ENCODE measurements at places on chromosomes 16 and 17.

GRCh38 chr17:66337866-66338485 lies 35.6 kb downstream of the PRKCA start:
- DNase-seq: no peak

DNA sequence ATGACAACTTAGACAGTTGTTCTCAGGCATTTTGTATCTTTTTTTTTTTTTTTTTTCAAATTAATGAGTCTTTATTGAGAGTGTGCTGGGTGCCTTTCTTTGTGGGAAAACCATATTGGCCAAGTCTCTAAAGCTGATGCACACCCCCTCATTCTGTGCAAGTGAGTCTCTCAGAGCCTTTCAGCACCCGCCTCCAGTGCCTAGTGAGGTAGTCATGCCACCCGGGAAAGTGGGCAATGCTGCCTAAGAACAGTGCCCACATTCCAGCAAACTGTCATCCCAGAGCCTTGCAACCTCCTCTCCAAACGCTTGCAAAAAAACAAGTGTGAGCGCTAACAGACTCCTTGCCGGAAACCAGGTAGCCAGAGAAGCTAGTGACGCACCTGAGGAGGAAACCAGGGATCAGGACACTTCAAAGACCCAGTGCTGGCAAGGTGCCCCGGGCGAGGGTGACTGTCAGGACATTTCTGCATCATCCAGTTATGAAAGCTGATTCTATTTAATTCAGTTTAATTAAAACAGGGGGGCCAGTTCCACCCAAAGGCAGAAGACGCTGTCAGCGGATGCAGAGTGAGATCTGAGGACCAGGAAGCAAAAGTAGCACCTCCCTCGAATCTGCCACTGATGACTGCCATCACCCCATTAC lies 34.9 kb downstream of the SMARCE1 start:
- DNase-seq: no peak

DNA sequence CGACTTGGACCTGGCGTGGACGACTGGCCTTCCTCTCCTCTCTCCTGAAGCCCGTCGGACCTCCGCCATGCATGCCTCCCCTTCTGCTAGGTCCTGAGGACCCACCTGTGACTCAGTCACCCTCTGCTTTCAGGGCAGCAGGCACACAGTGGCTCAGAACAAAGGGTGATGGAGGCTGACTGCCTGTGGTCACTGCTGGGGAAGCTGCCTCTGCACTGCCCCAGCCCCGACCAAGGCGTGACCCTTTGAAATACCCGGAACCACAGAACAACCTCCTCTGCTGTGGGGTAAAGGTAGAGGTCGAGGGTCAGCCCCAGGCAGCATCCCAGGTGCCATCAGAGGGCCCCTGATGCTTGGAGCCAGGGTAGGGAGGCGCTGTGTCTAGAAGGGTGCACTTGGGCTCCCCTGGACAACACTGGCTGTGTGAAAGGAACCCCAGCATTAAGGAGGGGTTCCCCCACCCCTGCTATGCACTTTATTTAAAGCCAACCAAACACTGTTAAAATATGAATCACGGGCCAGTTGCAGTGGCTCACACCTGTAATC lies 12.5 kb upstream of the SLC4A1 start:
- DNase-seq: no peak

DNA sequence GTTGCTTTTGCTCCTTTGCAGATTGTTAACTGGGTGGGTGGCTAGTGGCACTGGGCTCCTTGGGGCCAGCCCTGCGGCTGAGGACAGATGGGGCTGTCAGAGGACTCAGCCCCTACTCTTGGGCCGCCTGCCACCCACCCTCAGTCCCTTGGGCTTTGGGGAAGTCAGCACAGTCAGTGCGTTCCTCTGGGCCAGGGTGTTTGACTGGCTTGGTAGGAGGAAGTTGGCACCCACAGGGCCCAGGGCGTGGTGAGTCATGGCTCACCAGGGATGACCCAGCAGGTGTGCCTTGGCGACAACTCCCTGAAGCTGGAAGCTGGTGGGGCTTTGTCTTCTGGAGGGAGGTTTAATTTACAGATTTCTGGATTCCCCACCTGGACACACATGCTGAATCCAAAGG lies 32.4 kb downstream of the HAPSTR1 start:
- no peak for DNase-seq

- DNase-seq: peak; percentile 16
Measured at GRCh38 chr16:77993111-77993985, 29.0 kb upstream of the CLEC3A start.

- DNase-seq: no peak
Measured at GRCh38 chr17:32689348-32689747, 187.6 kb downstream of the MYO1D start.

DNA sequence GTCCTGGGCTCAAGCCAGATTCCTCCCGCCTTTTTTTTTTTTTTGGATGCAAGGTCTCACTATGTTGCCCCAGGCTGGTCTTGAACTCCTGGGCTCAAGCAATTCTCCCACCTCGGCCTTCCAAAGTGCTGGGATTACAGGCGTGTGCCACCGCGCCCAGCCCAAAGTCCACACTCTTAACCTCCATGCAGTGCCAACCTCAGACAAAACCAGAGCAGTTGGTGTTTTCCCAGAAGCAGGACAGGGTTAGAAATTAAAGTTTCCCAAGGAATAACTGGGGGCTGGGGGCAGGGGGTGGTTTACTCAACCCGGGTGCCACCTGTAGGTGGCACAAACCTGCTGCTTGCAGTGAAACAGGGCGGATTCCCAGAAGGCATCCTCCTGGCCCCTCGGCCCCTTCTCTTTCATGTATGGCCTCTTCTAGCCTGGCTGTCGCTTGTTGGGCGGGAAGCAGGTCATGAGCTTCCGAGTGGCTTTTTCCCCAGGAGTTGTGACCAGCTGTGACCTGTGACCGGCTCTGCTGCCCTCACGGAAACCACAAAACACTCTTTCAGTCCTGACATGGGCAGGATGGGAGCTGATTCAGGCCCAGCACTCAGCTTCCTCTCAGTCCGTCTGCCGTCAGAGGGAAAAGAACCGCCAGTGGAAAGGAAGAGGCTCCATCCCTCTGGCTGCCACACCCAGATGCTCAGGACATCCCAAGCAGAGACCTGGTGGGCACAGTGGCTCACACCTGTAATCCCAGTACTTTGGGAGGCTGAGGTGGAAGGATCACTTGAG lies 25.6 kb upstream of the USP7 start:
- DNase-seq: no peak

DNA sequence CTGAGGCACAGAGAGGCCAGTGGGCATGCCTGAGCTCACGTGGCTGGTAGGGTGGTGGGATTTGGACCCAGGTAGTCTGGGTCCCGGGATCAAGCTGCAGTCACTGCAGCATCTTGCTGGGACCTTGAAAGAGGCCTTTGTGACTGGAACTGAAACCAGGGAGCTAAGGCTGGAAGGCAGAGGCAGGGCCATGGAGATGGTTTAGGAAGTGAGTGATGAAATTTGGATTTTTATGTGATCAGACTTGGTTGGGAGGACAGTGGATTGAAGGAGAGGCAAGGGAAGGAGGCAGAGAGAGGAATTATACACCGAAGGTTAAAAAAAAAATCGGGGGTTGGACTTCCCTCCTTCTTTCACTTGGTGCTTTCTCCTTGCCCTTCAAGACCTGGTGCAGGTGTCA lies 255.4 kb upstream of the CACNG5 start:
- DNase-seq: no peak

DNA sequence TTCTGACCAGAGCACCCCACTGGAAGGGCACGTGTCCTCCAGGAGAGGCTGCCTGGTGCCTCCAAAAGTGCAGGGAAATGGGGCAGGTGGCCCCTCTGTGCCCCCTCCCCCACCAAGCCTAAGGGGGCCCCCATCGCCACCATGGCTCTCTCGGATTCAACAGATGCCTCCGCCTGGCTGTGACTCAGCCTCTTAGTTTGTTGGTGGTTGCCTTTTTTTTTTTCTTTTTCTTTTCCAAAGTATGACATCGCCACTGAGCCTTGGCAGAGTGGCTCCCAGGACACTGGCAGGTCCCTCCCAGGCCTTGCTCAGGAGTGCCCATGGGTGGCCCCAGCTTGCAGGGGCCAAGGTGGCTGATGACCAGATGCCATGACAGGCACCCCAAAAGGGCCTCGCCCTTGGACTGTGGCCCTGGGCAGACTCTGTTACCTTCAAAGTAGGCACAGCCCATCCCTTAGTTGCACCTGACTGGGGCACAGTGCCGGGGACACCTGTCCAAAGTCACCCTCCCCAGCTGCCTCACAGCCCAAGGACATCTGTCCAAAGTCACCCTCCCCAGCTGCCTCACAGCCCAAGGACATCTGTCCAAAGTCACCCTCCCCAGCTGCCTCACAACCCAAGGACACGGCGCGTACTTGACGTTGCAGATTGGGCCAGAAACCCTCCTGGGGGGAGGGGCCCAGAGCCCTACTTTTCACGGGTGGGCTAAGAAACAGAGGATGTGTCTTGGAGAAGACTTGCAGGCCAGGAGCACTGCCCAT lies 29.6 kb downstream of the NPTX1 start:
- DNase-seq: no peak

DNA sequence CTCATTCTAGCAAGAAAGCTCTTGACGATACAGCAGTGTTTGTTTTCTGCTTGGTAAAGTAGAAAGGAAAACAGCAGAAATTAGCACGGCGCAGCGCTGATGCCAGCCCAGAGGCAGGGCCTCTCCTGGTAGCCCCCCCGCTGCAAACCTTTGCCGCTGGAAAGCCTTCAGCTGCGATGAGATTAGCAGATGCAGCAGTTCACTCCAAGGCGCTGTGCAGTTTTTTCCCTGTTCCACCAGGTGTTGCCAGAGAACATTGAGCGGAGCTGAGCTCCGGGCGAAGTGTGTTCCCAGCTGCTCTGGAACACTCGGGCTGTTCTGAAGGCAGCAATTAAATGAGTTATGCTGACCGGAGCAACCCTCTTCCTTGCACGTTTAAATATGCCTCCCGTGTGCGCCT lies 72.5 kb downstream of the RBFOX1 start:
- no peak for DNase-seq

- DNase-seq: no peak
Measured at GRCh38 chr17:56023851-56024250, 129.4 kb upstream of the ANKFN1 start.

DNA sequence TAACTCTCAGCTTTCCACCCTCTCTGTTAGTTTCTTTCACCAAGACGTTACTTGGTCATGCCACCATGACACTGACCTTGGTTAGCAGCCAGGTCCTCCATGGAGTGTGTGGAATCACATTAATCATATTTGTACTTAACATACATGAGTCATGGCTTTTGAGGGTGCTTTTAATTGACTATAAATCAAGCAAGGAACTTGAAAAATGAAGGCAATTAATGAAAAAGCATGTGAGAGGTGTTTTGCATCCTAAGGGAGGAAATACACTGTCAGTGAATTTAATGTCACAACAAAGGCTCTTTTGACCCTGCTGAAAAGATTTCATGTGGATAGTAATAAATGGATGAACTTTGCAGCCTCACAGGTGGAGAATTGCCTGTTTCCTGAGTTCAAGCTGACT lies 240.7 kb downstream of the CDH13 start:
- no peak for DNase-seq

- DNase-seq: no peak
Measured at GRCh38 chr16:74893541-74893940, 91.4 kb downstream of the WDR59 start.

DNA sequence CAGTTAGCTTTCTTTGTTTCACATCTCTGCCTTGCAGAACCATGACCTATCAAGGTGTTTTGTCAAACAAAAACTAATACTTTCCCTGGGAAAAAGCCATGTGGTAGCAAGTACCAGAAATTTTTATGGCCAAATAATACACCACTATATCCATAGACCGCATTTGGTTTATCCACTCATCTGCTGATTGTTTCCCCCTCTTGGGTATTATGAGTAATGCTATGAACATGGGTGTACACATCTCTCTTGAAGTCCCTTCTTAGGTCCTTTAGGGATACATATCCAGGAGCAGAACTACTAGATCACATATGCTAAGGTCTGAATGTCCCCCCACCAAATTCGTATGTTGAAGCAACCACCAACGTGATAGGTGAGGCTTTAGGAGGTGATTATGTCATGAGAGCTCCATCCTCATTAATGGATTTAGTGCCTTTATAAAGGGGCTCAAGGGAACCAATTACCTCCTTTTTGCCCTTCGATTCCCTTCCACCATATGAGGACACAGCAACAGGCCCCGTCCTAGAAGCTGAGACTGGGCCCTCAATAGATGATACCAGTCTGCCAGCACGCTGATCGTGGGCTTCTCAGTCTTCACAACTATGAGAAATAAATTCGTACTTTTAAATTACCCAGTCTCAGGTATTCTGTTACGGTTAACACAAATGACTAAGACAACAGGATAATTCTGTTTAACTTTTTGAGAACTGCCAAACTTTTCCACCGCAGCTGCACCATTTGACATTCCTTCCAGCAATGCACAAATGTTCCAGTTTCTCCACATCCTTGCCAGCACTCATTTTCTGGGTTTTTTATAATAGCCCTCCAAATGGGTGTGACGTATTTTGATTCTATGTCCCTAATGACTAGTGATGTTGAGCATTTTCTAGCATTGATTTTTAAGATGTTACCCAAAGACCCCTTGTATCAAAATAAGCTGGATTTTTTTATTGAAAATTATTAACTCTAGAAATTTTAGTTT lies 30.0 kb downstream of the SIAH1 start:
- DNase-seq: no peak

GRCh38 chr16:67248401-67249177 lies at the start of gene SLC9A5:
Gene SLC9A5 (plus strand): TSS chr16:67248979. CDS start chr16:67249015, 36 bp downstream.
- DNase-seq: no peak

- no peak for DNase-seq
Measured at GRCh38 chr16:84459533-84459894, 44.9 kb downstream of the MEAK7 start.

DNA sequence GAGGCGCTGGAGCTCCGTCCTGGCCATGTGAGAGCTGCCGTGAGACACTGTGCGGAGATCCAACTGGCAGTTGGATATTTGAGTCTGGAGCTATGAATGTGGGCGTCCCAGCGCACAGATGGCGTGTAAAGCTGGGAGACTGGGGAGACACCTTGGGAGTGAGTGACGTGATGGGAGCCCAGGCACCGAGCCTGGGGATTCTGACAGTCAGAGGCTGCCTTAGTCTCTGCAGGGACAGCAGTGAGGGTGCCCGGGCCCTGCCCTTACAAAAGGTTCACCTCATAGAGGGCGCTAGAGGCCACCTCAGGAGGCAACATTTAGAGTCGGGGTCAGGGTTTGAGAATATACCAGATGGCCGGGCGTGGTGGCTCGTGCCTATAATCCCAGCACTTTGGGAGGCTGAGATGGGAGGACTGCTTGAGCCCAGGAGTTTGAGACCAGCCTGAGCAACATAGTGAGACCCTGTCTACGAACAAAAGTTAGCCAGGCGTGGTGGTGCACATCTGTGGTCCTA lies 194.1 kb upstream of the GSE1 start:
- no peak for DNase-seq
